ENCODE measurements at places on chromosomes 1 and 21.

- DNase-seq: peak; percentile 4
Measured at GRCh38 chr1:38131024-38131585, 84.5 kb upstream of the POU3F1 start.

DNA sequence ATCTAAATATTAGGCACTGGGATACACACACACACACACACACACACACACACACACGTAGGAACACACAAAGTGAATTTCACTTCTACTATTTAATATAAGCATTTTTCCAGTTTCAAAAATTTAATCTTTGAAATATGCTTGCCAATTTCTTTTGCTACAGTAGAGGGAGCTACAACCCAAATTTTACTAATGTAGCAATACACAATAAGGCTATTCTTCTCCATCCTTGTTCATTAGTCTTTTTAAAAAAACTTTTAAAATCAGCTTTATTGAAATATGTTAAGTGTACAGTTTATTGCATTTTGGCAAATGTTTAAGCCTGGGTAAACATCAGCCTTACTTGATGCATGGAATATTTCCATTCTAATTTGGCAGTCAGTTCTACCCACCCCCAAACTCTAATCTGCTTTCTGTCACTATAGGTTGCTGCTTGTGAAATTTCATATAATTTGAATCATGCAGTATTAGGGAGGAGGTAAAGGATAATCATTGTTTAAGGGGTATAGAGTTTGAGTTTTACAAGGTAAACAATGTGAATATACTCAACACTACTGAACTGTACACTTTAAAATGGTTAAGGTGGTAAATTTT is 93.0 kb upstream of the TENT5C start:
- DNase-seq: peak; percentile 41

DNA sequence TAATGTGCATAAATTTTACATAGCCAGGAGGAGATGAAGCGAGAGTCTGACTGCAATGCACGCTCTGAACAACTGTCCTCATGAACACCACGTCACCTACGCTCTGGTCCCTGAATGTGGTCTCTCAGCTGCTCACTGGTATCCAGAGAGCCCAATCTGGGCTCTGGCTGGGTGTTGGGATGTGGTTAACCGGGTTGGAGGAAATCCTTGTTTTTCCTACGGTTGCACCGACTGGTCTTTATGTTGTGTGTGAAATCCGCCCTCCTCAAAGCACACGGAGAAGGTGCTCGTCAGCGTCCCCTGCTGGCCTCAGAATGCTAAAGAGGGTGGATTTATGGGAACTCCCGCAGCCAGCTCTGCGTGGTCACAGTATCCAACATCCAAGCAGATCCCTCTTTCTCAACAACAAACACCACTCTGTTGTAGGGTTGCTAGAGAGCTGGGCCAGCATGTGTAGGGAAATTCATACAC is 51.8 kb upstream of the FAM89A start:
- DNase-seq: peak; percentile 29

GRCh38 chr1:118459871-118460270 is 274.8 kb upstream of the SPAG17 start:
- DNase-seq: no peak

DNA sequence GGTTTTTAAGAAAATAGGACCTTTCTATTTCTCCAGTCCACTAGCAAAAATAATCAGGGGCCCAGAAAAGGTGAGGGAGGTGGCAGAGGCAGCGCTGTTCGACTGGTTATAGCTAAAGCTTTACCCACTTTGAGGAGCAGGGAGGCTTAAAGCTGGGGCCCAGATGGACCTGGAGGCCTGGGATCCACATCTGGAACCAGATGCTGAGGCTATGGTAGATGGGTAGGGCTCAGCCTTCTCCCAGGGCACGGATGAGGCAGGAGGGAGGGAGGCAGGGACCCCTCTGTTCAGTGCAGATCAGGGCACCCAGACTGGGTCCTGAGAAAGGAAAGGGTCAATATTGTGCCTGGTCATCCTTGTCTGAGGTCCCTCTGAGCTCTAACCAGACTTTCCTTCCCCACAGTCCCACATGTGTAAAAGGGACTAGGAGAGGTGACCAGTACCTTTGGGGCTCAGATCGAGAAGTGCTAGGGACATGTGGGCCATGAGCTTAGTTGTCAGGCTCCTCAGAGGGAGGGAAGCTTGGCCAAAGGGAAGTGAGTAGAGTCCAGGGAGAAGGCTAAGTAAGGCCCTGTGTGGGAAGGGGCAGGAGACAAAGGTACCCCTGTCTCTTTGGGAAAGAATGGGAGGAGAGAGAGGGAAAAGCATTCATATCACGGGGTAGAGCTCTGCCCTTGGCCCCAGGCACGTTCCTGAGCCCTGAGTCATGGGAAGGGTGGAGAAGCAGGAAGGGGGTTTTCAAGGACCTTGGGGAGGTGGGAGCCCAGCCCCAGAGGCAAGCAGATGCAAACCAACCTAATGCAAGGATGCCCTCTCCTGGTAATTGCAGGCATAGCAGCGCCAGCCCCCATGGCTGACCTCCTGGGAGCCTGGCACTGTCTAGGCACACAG is 15.4 kb downstream of the LMNA start:
- peak; percentile 98 for DNase-seq

DNA sequence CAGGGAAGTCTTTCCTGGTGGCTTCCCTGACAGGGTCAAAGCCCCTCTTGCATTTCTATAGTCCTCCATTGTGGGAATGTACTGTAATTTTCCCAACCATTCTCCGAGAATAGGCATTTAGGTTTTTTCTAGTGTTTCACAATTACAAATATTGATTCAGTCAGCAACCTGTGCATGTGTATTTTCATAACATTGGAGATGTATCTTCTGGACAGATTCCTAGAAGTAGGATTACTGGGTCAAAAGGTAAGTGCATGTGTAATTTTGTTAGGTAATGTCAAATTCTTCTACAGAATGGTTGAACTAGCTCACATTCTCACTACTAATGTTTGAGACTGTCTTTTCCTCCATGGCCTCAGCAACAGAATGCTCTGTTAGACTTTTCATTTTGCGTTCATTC is 8.3 kb upstream of the PLA2G2A start:
- no peak for DNase-seq

- no peak for DNase-seq
Measured at GRCh38 chr1:89611721-89612120, 21.2 kb upstream of the LRRC8C start.

GRCh38 chr1:173861731-173862145 is 6.1 kb downstream of the GAS5 start:
- DNase-seq: peak; percentile 48

DNA sequence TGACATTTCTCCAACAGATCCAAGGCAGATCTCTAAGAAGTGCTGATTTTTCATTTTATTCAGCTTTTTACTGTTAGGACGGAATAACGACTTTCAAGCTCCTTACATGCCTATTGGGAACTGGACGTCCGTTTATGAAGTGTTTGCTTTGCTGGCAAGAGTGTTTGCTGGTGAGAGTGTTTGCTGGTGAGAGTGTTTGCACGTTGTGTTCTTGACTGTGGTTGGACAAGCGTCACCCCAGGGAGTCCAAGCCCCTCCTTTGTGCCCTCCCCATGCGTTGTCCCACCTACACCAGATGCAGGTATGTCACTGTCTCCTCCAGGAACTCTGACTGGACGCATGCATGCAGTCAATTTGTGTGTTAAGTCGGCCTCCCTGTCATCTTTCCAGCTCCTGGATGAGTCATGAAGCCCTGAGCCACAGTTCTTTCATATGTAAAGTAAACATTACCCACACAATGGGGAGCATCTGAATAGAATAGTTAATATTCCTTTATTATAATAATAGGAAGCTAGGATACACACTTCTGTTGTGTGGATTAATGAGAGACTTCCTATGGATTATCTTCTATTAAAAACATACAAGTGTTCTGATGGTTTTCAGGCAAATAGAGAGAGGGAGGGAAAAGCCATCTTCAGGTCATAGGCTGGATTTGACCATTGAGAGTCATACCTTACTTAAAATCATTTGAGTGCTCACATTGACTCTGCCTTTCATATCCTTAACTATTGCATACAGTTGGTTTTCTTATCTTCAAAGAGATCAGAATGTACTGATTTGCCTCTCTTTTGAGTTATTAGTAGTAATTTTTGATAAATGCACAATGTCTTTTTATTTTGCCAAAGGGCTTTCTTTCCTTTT is 119.2 kb downstream of the GALNT2 start:
- peak; percentile 84 for DNase-seq

DNA sequence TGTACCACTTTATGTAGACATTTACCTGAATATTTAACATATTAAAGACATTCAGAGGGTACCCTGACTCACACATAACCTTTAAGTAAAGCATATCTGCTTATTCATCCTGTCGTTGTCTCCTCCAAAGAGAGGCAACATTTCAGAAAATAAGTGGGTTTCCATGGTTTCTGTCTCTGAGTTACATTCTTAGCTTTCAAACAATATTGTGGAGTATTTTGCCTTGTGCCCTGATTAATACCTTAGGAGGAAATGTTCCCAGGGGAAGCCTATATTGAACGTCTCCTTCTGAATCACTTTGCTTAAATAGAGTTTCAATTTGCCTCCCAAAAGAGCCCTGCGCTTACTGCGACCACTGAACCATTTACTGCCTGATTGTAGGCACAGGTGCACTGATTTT is 26.1 kb downstream of the PALMD start:
- DNase-seq: no peak

GRCh38 chr1:215111916-215112315 is 29.4 kb downstream of the KCNK2 start:
- no peak for DNase-seq
